ENCODE measurements at places on chromosomes 1 and 21.

DNA sequence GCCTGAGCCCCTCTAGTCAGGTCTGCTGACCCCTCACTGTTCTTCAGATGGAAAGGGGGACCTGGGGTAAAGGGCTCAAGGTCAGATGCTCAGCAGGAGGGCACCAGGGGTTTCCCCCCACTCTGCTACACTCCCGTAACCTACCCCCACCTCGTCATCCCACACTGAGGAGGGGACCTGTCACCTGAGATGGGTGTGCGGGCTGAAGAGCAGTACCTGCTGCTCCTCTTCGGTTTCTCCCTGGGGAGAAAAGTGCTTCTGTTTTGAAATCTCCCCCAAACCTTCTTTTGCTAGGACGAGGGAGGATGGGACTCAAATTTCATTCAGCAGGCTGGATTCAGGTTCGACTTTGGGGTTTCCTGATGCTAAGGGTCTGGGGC is 65.2 kb downstream of the SYT2 start:
- DNase-seq, result no peak

DNA sequence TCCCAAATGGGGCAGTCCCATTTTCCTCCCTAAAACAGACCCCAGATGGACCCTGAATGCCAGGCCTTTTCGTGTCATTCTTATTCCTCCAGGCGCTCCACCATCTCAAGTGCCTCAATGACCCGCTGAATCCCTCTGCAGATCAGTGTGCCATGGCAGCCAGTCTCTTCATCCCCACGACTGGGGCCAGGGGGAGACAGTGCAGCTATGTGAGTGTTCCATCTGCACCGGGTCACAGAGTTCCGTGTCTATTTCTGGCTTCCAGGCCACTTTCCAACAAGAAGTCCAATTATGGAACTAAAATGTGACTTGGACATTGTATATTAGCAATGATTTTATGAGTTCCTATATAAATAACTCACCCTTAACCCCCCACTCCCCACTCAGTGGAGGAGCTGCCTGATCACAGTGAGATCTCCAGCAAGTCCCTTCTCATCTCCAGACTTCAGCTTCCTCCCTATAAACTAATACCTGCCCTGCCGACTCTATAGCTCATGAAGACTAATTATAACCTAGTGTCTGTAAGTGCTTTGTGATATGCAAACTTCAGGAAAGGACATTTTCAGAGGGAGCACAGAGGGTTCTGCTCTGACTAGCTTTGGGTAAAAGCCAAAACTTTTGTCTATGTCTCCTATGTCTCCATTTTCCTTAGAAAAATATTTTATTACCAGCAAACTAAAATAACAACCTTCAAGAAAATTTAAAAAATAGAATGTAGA is 56.3 kb upstream of the NFASC start:
- DNase-seq, result no peak

- peak; percentile 37 for DNase-seq
Observed at GRCh38 chr1:208238710-208239472, 5.3 kb downstream of the PLXNA2 start.

GRCh38 chr1:182060877-182061276 is 635 bp downstream of the ZNF648 start:
- no peak for DNase-seq

Measured in HT1080 (cell line).